ENCODE measurements at places on chromosomes 12 and 14. TPM values are rescaled to one million over a fixed set of nuclear protein-coding genes. Genes with fewer than 3 reads are reported as not detected.

DNA sequence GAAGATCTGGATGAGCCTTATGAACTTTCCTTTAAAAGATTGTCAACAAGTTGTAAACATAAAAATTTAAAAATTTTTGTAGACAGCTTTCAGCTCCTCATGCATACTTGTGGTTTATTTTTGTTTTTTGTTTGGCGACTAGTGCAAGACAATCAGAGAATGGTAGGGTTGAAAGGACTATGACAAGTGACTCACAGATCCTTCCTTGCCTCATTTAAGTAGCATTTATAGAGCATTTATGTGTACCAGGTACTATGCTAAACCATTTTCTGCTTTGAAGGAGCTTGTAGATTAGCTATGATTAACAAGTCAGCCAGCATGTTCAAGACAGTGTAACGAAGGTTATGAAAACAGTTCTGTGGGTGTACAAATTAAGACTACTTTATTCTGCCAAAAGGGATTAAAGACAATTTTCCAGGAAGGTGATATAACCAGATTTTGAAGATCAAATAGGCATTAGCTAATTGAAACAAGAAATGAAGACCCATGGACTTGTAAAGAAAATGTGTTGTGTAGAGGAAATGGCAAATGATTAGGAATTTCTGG, 122.0 kb downstream of the PCNX1 start:
- H3K4me1 ChIP-seq, result peaks cover 4% of the 10 kb centered on the region
- H3K4me3 ChIP-seq, result no peak overlapping the region
- H3K36me3 ChIP-seq, result peaks cover 20% of the 10 kb centered on the region
- no peaks in the 10 kb centered on the region for H3K27me3 ChIP-seq

GRCh38 chr14:67413806-67414769, 2.1 kb upstream of the PLEK2 start:
- H3K27ac ChIP-seq, result peak overlapping the region; percentile 47
- H3K27me3 ChIP-seq, result no peaks in the 10 kb centered on the region
- peak; percentile 90 for DNase-seq
- H3K4me3 ChIP-seq, result no peak overlapping the region
- no peaks in the 10 kb centered on the region for H3K36me3 ChIP-seq
- H3K4me1 ChIP-seq, result peaks cover 41% of the 10 kb centered on the region

- no peaks in the 10 kb centered on the region for H3K36me3 ChIP-seq
- H3K27ac ChIP-seq, result no peak overlapping the region
- DNase-seq, result no peak
Measured at GRCh38 chr14:30440961-30441360, 118.0 kb upstream of the G2E3 start.

DNA sequence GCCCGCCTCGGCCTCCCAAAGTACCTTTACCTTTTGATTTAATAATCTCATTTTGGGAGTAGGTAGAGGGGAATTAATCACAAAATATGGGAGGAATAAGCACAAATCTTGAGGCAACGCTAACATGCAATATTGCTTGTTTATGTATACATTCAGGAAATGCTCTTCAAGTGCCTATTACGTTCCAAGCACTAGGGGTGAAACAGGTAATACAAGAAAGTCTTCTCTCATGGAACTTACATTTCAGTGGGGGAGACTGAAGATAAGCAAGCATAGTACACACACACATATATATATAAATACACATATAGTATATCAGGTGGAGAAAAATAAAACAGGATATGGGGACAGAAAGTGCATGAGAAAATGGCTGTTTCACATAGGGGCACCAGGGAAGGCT, 19.0 kb upstream of the ERC1 start:
- peaks cover 4% of the 10 kb centered on the region for H3K4me1 ChIP-seq
- H3K27ac ChIP-seq, result no peak overlapping the region
- no peak overlapping the region for H3K4me3 ChIP-seq
- no peak for DNase-seq
- H3K36me3 ChIP-seq, result no peaks in the 10 kb centered on the region
- no peaks in the 10 kb centered on the region for H3K27me3 ChIP-seq

Gene ACOT6
- total RNA-seq, result not detected

Gene BEST3
- not detected for total RNA-seq
